Thoracic aorta (tissue), 2 donors: ENCODE measurements at places on chromosomes 16 and 17. TPM values are rescaled to one million over a fixed set of nuclear protein-coding genes. Genes with fewer than 3 reads are reported as not detected.

The ST6GALNAC2 gene
- total RNA-seq, result 1.8 TPM

The SGCA gene
- 95.5 TPM for total RNA-seq

The SMCR8 gene
- 12.6 TPM for total RNA-seq

The EPN3 gene
- 1.4 TPM for total RNA-seq

The AMDHD2 gene
- total RNA-seq, result 42.6 TPM

The TMEM11 gene
- 16.2 TPM for total RNA-seq

The TEKT1 gene
- not detected for total RNA-seq

The PIMREG gene
- not detected for total RNA-seq

The KRTAP4-9 gene
- not detected for total RNA-seq

The HSD17B2 gene
- total RNA-seq, result not detected

DNA sequence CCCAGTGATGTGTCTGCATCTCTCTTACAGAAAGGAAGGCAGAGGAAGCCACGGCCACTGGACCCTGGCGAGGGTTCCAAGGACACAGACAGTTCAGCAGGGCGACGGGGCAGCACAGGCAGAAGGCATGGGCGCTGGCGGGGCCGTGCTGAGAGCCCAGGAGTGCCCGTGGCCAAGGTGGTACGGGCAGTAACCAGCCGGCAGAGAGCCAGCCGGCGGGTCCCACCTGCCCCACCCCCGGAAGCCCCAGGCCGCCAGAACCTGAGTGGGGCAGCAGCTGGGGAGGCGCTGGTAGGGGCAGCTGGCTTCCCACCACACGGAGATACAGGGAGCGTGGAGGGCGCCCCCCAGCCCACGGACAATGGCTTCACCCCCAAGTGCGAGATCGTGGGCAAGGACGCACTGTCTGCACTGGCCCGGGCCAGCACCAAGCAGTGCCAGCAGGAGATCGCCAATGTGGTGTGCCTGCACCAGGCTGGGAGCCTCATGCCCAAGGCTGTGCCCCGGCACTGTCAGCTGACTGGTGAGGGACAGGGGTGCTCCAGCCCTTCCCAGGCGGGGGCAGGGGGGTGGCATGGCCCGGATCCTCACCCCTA is 7.8 kb downstream of the XYLT2 start:
- H3K27me3 ChIP-seq, result no peaks in the 10 kb centered on the region
- no peak overlapping the region for H3K27ac ChIP-seq
- no peak overlapping the region for H3K4me3 ChIP-seq

GRCh38 chr16:62853887-62854286 is 817.6 kb upstream of the CDH8 start:
- H3K27me3 ChIP-seq, result no peaks in the 10 kb centered on the region
- H3K4me1 ChIP-seq, result no peaks in the 10 kb centered on the region

GRCh38 chr17:37570527-37571093 is 38.6 kb downstream of the SYNRG start:
- no peaks in the 10 kb centered on the region for H3K4me1 ChIP-seq
- peaks cover 42% of the 10 kb centered on the region for H3K36me3 ChIP-seq
- H3K27ac ChIP-seq, result no peak overlapping the region
- no peaks in the 10 kb centered on the region for H3K27me3 ChIP-seq
- H3K4me3 ChIP-seq, result no peak overlapping the region

DNA sequence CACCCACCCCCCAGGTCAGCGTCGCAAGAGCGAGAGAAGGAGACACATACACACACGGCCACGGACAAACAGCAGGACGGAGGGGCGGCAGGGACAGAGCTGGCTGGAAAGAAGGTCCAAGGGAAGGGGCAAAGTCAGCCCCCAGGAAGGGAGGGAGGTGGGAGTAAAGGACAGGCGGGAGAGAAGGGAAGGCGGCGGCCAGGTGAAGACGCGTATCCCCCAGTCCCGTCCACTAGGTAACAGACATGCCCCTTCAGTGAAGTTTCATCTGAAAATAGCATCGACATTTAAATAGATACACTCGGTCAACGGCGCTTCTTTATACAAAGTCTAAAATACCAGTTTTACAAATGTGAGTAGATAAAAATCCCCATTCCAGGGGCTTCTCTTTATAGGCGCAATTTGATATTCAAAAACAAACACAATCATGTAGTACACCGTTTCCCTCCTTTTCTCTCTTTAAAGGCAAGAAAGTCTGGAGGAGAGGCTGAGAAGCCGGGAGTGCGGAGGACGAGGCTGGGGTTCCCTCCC is 4.5 kb downstream of the CBX8 start:
- H3K27ac ChIP-seq, result no peak overlapping the region
- DNase-seq, result no peak
- H3K4me3 ChIP-seq, result peak overlapping the region; percentile 66
- peaks cover 14% of the 10 kb centered on the region for H3K4me1 ChIP-seq
- peaks cover 33% of the 10 kb centered on the region for H3K27me3 ChIP-seq

- H3K27ac ChIP-seq, result no peak overlapping the region
- no peaks in the 10 kb centered on the region for H3K36me3 ChIP-seq
- no peaks in the 10 kb centered on the region for H3K4me1 ChIP-seq
- no peak overlapping the region for H3K4me3 ChIP-seq
- DNase-seq, result no peak
Measured at GRCh38 chr16:57009643-57010170, 20.4 kb downstream of the NLRC5 start.

- no peaks in the 10 kb centered on the region for H3K27me3 ChIP-seq
- H3K36me3 ChIP-seq, result no peaks in the 10 kb centered on the region
- DNase-seq, result no peak
Measured at GRCh38 chr16:77165006-77165405, 26.0 kb upstream of the MON1B start.

GRCh38 chr16:24174957-24175356 is 81.2 kb upstream of the CACNG3 start:
- H3K27me3 ChIP-seq, result no peaks in the 10 kb centered on the region
- DNase-seq, result no peak
- no peak overlapping the region for H3K4me3 ChIP-seq
- no peaks in the 10 kb centered on the region for H3K4me1 ChIP-seq
- no peak overlapping the region for H3K27ac ChIP-seq
- no peaks in the 10 kb centered on the region for H3K36me3 ChIP-seq

- no peak overlapping the region for H3K27ac ChIP-seq
- no peaks in the 10 kb centered on the region for H3K27me3 ChIP-seq
- peaks cover under 1% of the 10 kb centered on the region for H3K4me1 ChIP-seq
- DNase-seq, result no peak
- no peak overlapping the region for H3K4me3 ChIP-seq
Measured at GRCh38 chr17:34991606-34992005, 11.3 kb downstream of the LIG3 start.

DNA sequence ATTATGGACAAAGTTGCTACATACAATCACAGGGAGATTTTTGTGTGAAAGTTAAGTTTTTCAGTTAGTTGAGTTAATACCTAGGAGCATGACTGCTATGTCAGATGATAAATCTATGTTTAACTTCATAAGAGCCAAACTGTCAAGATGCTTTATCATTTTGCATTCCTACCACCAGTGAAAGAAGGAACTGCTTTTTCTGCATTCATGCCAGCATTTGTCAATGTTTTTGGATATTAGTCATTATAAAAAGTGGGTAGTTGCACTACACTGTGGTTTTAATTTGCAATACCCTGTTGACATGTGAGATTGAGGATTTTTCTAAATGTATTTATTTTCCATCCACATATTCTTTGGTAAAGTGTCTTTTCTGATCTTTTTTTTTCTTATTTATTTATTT is 434.0 kb upstream of the MON1B start:
- H3K4me1 ChIP-seq, result no peaks in the 10 kb centered on the region
- no peaks in the 10 kb centered on the region for H3K36me3 ChIP-seq
- H3K4me3 ChIP-seq, result no peak overlapping the region
- no peaks in the 10 kb centered on the region for H3K27me3 ChIP-seq
- no peak overlapping the region for H3K27ac ChIP-seq

GRCh38 chr17:79164913-79165695 is 90.5 kb downstream of the ENGASE start:
- H3K27me3 ChIP-seq, result no peaks in the 10 kb centered on the region
- H3K4me3 ChIP-seq, result no peak overlapping the region
- no peaks in the 10 kb centered on the region for H3K4me1 ChIP-seq
- no peaks in the 10 kb centered on the region for H3K36me3 ChIP-seq
- DNase-seq, result no peak
- H3K27ac ChIP-seq, result no peak overlapping the region

GRCh38 chr17:1577583-1578013 is 15.0 kb upstream of the PITPNA start:
- no peak for DNase-seq
- peak overlapping the region; percentile 41 for H3K4me3 ChIP-seq
- peak overlapping the region; percentile 92 for H3K27ac ChIP-seq
- H3K27me3 ChIP-seq, result no peaks in the 10 kb centered on the region

DNA sequence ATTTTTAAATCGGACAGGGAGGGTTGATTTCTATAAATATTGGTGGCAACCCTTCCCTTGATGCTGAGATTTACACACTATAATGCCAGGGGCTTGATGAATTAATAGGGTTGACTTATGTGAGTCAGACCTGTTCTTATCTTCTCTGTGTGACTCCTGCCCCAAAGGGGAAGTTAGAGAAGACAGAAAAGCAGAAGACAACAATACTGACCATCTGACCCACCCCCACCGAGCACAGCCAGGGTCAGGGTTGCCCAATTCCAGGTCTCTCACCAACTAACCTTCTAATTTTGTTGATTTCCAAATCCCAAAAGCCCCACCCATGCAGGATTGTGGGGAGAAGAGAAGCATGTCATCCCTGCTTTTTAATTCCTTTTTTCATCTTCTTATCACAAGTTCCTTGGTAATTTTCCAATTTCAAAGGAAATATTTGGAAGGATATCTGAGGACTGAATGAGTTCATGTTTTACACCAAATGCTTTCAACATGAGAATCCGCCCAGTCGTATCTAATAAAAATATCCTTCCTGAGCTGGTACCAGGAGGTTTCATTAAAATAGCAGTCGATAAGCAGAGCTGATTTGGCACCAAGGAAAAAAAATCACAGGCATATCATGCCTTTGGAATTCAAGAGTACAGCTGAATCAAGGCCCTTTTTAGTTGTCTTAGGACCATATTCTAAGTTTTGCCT is 603.4 kb upstream of the CDH11 start:
- DNase-seq, result no peak
- no peaks in the 10 kb centered on the region for H3K36me3 ChIP-seq
- H3K27ac ChIP-seq, result no peak overlapping the region

DNA sequence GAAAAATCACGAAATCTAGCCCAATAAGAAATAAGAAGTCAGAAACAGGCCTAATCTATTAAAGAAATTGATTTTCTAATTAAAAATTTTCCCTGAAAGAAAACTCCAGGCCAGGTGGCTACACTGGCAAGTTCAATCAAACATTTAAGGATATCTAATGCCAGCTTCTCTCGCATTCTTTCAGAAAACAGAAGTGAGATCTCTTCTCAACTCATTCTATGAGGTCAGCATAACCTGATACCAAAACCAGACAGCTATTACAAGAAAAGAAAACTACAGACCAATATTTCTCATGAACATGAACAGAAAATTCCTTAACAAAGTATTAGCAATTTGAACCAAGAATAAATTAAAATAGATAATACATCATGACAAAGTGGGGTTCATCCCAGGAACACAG is 52.4 kb downstream of the AXIN2 start:
- no peaks in the 10 kb centered on the region for H3K4me1 ChIP-seq
- DNase-seq, result no peak
- no peak overlapping the region for H3K27ac ChIP-seq
- H3K27me3 ChIP-seq, result no peaks in the 10 kb centered on the region
- H3K36me3 ChIP-seq, result no peaks in the 10 kb centered on the region
- no peak overlapping the region for H3K4me3 ChIP-seq

- H3K4me3 ChIP-seq, result no peak overlapping the region
- H3K27ac ChIP-seq, result no peak overlapping the region
- no peak for DNase-seq
Measured at GRCh38 chr17:42078396-42079043, 19.8 kb downstream of the ZNF385C start.

GRCh38 chr17:43992641-43993040 is 11.8 kb upstream of the NAGS start:
- no peaks in the 10 kb centered on the region for H3K4me1 ChIP-seq
- H3K27me3 ChIP-seq, result no peaks in the 10 kb centered on the region
- no peak overlapping the region for H3K4me3 ChIP-seq
- no peak for DNase-seq
- no peaks in the 10 kb centered on the region for H3K36me3 ChIP-seq

- H3K4me3 ChIP-seq, result no peak overlapping the region
- no peaks in the 10 kb centered on the region for H3K27me3 ChIP-seq
- H3K36me3 ChIP-seq, result no peaks in the 10 kb centered on the region
- no peak overlapping the region for H3K27ac ChIP-seq
- no peak for DNase-seq
Measured at GRCh38 chr17:57178839-57179238, 77.5 kb upstream of the MSI2 start.

DNA sequence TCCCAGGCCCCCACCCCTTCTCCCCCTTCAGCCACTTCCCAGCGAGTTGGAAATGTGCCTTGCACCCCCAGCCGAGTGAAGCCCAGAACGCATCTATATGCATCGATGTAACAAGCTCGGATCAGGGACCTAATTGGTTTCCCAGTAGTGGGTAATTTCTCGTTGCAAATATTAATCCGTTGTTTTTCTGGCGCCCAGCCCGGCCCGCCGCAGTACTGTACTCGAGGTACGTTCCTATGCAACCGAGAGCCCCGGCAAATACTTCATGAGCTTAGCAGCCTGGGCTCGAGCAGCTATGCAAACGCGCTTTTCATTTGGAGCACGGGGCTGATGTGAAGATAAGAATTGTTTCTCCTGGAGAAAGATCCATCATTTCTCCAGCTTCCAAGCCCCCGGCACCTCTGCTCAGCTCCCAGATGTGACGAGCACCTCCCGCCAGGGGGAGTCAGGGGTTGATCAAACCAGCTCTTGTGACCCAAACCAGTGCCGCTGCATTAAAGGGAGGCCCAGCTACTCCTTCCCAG is 229.8 kb downstream of the KATNIP start:
- H3K4me1 ChIP-seq, result peaks cover 11% of the 10 kb centered on the region
- H3K27me3 ChIP-seq, result no peaks in the 10 kb centered on the region
- H3K36me3 ChIP-seq, result no peaks in the 10 kb centered on the region
- H3K4me3 ChIP-seq, result peak overlapping the region; percentile 42

- H3K27me3 ChIP-seq, result no peaks in the 10 kb centered on the region
- peak overlapping the region; percentile 99 for H3K4me3 ChIP-seq
- H3K36me3 ChIP-seq, result no peaks in the 10 kb centered on the region
- H3K27ac ChIP-seq, result peak overlapping the region; percentile 61
- peaks cover 3% of the 10 kb centered on the region for H3K4me1 ChIP-seq
- DNase-seq, result no peak
Measured at GRCh38 chr16:14071576-14072271, 605 bp downstream of the MRTFB start.

GRCh38 chr17:10081571-10082169 is 116.7 kb downstream of the GAS7 start:
- no peaks in the 10 kb centered on the region for H3K27me3 ChIP-seq
- no peak for DNase-seq
- no peaks in the 10 kb centered on the region for H3K36me3 ChIP-seq
- H3K27ac ChIP-seq, result no peak overlapping the region
- peaks cover 7% of the 10 kb centered on the region for H3K4me1 ChIP-seq
- H3K4me3 ChIP-seq, result no peak overlapping the region

GRCh38 chr17:61783556-61784304 is 79.6 kb downstream of the BRIP1 start:
- no peak overlapping the region for H3K27ac ChIP-seq
- DNase-seq, result no peak
- no peaks in the 10 kb centered on the region for H3K4me1 ChIP-seq
- no peaks in the 10 kb centered on the region for H3K27me3 ChIP-seq
